Non-pigmented ciliary epithelial cell (primary cell): ENCODE measurements at places on chromosomes 2 and 18.
A peak's percentile ranks its signal among the peaks of the same experiment; 100 is the strongest.

DNA sequence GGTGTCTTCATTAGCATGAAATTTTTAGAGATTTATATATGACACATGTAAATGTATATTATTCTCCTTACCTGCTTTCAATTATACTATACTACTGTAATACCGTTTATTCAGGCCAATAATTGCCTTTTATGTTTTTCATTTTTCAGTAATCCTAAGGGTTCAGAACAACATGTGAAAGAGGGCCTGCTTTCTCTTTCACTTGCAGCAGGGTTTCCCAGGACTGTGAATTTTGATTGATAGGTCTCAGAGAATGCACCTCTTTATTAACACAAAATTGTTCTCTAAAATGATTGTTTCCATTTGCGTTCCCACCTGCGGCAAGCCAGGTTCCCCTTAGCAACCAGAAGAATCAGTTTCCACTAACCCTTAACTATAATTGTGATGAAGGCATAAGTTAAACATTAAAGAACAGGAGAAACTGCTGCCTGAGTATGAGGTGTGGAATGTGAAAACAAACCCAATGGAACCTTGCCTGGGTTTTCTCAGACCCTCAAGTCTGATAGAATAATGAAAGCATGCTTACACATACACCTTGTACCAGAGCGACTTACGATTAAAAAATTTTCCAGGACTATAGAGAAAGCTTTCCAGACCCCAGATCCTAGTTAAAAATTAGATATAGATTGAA is 1591.2 kb upstream of the LRRTM1 start:
- DNase-seq = no peak

DNA sequence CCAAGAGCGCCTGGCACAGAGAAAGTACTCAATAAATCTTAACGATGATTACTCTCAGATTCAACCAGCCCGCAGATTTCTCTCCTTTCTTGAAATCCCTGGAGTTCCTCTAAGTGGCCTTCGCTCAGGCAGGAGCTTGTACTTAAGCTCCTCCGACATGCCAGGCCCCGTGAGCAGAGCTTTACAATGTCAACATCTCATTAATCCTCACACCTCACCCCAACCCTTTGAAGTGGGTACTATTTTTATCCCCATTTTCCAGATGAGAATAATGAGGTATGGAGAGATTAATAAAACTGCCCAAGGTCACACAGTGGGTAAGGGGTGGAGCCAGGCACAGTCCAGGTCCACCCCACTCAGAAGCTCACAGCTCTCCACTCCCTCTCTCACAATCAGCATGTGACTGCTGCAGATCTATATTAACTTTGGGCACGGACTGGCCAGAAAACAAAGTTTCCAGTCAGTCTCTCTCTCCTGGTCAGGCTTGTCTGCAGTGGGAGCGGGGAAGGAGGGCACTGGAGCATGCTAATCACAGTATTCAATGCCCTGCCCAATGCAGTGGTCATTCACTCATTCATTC is 18.0 kb downstream of the DNMT3A start:
- no peak for DNase-seq

DNA sequence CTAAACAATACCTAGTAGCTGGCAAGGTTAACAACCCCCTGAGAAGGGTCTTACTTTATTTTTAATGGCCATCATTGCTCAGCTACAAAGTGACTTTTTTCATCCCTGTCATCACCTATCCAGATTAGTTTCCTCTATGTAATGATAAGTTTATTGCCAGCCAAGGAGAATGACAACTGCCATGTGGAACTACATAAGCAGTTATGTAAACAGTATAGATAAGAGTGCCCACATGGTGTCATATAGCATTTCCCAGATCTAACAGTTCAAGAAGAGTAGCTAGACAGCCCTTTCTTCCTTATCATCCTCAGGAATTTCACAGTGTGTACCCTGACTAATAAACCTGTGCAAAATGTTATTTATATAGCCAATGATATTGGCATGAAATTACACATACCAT is 240.2 kb upstream of the PIK3C3 start:
- no peak for DNase-seq

DNA sequence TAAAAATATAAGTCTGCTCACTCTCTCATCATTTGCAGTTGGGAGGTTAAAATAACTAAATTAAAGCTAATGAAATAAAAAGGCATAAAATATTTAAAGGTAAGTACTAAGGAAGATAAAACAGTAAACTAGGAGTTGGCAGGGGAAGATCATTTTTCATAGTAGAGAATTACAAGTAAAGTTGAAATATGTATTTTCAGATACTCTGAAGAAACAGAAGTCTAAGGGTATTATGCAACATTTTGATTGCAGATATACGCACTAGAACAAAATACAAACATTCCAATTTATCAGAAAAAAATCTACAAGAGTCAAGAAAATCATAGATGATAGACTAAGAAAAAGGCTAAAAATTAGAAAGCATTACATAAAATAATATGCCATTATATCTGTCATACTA is 167.6 kb upstream of the CTAGE1 start:
- DNase-seq = no peak

DNA sequence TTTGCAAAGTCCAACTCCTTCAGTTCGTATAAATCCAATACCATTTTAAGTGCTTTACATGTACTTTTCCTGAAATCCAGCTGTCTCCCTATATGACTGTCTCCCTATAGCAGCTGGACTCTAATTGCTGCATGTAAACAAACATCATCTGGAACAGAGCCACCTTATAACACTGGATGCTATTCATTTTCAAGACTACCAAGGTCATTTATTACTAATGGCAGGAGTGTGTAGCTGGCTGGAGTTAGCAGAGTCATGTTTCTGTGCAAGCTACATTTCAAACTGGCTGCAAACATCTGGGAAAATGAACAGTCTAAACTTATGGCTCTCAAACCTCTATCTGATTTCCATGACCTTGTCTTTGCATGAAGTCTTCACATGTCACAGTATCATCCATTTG is 575.2 kb downstream of the PIK3C3 start:
- DNase-seq = no peak

- DNase-seq = peak; percentile 59
Observed at GRCh38 chr2:14189929-14190328, 442.6 kb upstream of the LRATD1 start.

DNA sequence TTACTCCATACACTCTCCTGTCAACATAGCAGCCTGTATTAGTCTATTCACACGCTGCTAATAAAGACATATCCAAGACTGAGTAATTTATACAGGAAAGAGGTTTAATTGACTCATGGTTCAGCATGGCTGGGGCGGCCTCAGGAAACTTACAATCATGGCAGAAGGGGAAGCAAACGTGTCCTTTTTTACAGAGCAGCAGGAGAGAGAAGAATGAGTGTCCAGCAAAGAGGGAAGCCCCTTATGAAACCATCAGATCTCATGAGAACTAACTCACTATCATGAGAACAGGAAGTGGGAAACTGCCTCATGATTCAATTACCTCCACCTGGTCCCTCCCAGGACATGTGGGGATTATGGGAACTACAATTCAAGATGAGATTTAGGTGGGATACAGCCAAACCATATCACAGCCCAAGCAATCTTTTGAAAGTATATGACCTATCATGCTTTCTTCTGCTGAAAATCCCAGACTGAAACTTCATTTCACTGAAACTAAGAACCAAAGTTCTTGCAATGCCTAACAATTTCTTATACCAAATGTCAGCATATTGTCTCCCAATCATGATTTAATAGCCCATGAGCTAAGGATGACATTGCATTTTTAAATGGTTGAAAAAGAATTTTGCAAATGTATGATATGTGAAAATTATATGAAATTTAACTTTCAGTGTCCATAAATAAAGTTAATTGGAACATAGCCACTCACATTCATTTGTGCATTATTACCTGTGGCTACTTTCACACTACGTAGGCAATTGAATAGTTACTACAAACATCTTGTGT is 686.8 kb upstream of the ZEB2 start:
- DNase-seq = no peak

DNA sequence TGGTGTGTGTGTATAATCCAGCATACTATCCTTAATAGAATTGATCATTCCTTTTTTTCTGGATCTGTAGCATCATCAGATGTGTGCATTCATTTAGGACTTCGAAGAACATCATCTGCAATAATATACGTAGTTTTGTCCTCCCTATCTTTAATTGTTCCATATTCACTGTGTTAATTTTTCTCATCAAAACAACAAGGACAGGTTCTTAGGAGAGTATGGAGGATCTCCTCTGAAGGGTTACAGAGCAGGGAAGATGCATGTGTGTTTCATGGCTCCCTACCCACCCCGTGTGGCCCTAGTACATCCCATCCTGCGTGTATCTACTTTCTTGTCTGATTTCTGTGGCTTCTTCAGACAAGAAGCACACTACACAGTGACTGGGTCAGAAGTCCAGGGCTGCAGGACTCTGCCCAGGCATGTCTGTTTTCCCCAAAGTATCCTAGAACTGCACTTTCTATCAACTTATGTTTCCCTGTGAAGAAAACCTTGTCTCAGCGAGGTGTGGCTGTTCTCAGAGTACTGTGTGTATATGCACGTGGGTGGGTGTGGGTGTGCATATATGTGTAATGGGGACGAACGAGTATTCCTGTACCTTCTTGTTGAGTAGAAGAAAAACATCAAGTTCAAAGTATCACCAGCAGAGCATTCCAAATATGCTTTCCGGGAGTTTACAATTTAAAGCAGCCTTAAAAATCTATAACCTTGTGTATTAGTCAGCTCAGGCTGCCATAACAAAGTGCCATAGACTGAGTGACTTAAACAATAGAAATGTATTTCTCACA is 220.4 kb upstream of the FOSL2 start:
- DNase-seq = peak; percentile 61

GRCh38 chr2:166057370-166058164 is 70.3 kb downstream of the SCN1A start:
- DNase-seq = no peak

DNA sequence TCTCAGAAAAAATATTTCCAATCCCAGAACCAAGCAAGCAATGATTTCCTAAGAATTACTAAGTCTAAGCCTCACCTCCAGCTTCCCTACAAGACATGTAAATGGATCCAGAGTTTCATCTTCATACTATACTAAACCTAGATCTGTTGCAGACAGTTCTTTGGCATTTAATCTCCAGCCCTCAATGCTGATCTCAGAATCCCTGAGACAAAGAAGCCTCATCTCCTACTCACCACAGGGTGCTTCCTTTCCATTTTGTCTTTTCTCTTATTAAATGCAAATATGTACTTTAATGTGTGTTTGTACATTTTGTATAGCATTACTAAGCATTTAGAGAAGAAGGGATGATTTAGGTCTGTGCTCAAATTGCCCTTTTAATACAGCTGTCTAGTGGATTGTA is 954.9 kb downstream of the TDRD15 start:
- no peak for DNase-seq

GRCh38 chr2:73423913-73424312 is 38.3 kb downstream of the ALMS1 start:
- no peak for DNase-seq

- no peak for DNase-seq
Observed at GRCh38 chr2:230075988-230076631, 7.4 kb upstream of the SLC16A14 start.

GRCh38 chr2:68857855-68858456 is 13.2 kb downstream of the BMP10 start:
- no peak for DNase-seq

GRCh38 chr2:172021955-172022354 is 22.2 kb downstream of the METAP1D start:
- no peak for DNase-seq

GRCh38 chr2:98818164-98818563 is 87.2 kb upstream of the MGAT4A start:
- DNase-seq = no peak

GRCh38 chr2:98761267-98761781 is 30.4 kb upstream of the MGAT4A start:
- no peak for DNase-seq

DNA sequence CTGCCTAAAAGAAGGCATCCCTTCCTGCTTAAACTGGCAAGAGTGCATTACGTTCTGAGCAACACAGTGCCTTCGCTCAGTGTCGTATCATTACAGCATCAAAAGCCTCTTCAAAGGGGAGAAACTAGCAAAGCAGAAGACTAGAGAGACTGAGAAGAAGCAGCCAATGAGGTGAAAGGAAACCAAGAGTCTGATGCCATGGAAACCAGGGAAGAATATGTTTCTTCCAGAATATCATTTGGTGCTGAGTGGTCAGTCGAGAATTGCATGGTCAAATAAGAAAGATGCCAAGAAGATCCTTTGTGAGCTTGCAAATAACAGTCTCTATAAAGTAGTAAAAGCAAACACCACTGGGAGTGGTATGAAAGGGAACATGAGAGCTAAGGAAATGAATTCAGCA is 312.1 kb upstream of the CHST9 start:
- DNase-seq = no peak

GRCh38 chr18:34031810-34032209 is 192.9 kb downstream of the NOL4 start:
- no peak for DNase-seq

GRCh38 chr2:235146871-235147565 is 195.2 kb downstream of the SH3BP4 start:
- DNase-seq = no peak

GRCh38 chr2:237594514-237594871 is 4.0 kb upstream of the RAB17 start:
- no peak for DNase-seq

- DNase-seq = peak; percentile 40
Observed at GRCh38 chr2:120312860-120313694, 32.9 kb upstream of the INHBB start.

DNA sequence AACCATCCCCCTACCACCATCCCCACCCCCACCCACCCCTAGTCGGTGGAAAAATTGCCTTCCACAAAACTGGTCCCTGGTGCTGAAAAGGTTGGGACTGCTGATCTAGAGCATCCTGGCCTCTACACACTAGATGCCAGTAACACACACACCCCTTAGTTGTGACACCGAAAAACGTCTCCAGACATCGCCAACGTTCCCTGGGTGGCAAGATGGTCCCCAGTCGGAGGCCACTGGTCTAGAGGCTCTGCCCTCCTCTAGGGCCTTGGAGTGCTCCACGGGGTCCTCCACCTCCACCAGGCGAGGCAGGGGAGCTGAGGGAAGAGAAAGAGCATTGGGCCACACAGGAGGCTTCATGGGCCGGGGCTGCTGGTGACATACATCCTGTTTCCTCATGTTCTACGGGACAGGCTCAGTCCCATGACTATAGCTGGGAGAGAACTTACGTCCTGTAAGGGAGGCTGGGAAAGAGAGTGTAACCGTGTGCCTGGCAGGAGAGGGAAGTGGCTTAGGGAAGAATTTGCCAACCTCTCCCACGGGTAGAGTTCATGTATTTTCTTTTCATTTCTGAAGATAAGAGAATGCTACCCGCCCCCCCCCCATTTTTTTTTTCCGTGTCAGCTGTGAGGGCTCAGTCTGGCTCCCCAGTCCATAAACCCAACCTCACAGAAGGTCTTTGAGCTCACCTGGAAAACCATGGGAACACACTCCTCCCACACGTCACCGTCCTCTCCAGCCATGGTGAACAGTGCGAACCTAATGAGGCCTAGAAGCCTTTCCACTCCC is 132.7 kb upstream of the MYCN start:
- no peak for DNase-seq

DNA sequence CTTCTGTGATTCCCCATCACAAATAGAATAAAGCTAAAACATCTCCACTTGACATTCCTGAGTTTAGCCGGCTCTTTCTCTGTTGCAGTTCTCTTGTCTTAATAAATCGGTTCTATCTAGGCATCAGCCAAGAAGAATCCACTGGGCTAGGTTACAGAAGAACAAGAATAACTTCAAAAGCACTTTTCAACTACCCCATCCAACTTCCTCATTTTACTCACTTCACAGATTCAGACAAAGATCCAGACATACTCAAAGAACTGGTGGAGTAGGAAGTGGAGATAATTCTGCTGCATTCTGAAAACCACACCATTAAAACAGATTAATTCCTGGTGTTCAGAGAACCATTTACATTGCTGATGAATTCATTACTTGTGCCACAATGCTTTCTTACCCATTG is 9.6 kb upstream of the ALPK2 start:
- no peak for DNase-seq
